ENCODE measurements at places on chromosomes 7 and 10. TPM values are rescaled to one million over a fixed set of nuclear protein-coding genes. Genes with fewer than 3 reads are reported as not detected.

SUN1 gene
- total RNA-seq, result 244 TPM

TCAF2 gene
- total RNA-seq, result 3.9 TPM

DENND2A gene
- 25.9 TPM for total RNA-seq

CFAP43 gene
- 4.3 TPM for total RNA-seq

MCU gene
- 15.9 TPM for total RNA-seq

C10orf62 gene
- 1.2 TPM for total RNA-seq

EGFR gene
- 127 TPM for total RNA-seq

NUTM2A gene
- 1.8 TPM for total RNA-seq

SPDYE8 gene
- not detected for total RNA-seq

Data from tibial nerve (tissue), 4 donors.